ENCODE measurements at places on chromosomes 3 and 15. TPM values are rescaled to one million over a fixed set of nuclear protein-coding genes. Genes with fewer than 3 reads are reported as not detected.
A peak's percentile ranks its signal among the peaks of the same experiment; 100 is the strongest.

Gene FANCI
- 6.6 TPM for total RNA-seq

Gene DNAH12
- total RNA-seq, result 0.38 TPM

Gene SPTSSB
- total RNA-seq, result 7.8 TPM

Gene ZMYND10
- 14.2 TPM for total RNA-seq

Gene FRMD4B
- 50.5 TPM for total RNA-seq

Gene SLC15A2
- total RNA-seq, result 21.8 TPM

Gene KLHL40
- not detected for total RNA-seq

Gene TSPAN3
- total RNA-seq, result 245 TPM

Gene GREM1
- 4.8 TPM for total RNA-seq

Gene IL5RA
- 1.1 TPM for total RNA-seq

Gene VEPH1
- 17.8 TPM for total RNA-seq

Gene ZNF860
- total RNA-seq, result 5.9 TPM

Gene TM4SF4
- 0.94 TPM for total RNA-seq

Gene CSPG4
- 30.7 TPM for total RNA-seq

Gene OR5K1
- not detected for total RNA-seq

Gene UNC13C
- total RNA-seq, result 0.19 TPM

GRCh38 chr15:89034305-89034704, 54.0 kb upstream of the ABHD2 start:
- DNase-seq, result no peak

GRCh38 chr3:20747741-20748140, 561.7 kb upstream of the SGO1 start:
- no peak for DNase-seq

DNA sequence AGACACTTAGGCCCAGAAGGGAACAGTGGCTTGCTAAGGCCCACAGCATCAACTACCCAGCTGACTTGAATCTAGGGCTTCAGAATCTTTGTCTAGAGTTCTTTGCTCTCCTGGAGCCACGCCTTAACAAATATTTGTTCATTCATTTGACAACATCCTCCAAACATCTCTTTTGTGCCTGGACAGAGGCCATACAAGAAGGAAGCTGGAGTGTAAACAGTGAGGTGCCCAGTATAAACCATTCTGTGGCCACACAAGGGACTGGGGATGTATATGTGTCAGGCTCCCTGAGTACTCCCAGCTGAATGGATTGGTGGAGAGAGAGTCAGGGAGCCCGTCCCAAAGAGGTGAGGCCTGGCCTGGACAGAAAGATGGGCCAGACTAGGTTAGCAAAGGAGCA, 3.4 kb downstream of the CIB2 start:
- DNase-seq, result no peak

- DNase-seq, result no peak
Observed at GRCh38 chr3:134039161-134039862, 9.6 kb upstream of the SLCO2A1 start.

GRCh38 chr15:74411686-74412085, 22.1 kb downstream of the SEMA7A start:
- no peak for DNase-seq

- DNase-seq, result no peak
Observed at GRCh38 chr15:70608144-70608543, 155.2 kb downstream of the UACA start.

DNA sequence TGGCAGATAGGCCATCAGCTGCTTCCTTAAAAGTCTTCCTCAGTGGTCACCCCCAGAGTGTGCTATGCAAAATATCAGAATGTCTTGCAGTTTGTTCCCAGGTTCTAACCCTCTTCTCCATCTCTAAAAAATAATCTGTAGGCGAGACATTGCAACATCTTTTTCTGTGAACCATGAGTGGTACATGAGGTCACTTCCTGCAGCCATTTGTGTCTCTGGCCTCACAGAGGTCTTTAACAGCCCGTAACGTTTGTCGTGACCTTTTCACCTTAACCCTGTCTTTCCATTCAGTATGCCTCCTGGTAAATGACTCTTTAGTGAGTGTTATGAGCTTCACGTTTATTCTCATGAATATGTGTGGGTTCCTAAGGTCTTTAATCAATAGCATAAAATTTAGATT, 145.4 kb downstream of the KLHL25 start:
- no peak for DNase-seq

GRCh38 chr15:90839187-90840071, 29.0 kb upstream of the FURIN start:
- DNase-seq, result peak; percentile 36

GRCh38 chr15:35690698-35691116, 144.7 kb upstream of the DPH6 start:
- no peak for DNase-seq

DNA sequence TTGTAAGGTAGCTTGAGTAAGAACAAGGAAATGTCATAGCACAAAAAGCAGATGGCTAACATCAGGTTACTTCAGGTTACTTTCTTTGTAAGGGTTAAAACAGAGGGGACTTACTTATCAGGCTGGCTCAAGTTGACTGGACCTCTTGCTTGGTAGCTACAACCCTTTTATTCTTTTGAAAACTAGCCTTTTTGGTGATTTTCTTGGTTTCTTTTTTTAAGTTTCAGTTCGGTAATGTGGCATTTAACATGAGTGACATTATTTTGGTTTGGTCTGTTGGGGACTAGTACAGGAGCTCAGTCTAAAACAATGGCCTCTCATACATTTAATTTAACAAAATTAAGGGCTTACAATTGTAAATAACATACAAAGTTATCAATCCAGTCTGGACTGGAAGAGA, 621.4 kb downstream of the OTOL1 start:
- no peak for DNase-seq

GRCh38 chr3:175564363-175564762, 705.2 kb downstream of the NAALADL2 start:
- no peak for DNase-seq

DNA sequence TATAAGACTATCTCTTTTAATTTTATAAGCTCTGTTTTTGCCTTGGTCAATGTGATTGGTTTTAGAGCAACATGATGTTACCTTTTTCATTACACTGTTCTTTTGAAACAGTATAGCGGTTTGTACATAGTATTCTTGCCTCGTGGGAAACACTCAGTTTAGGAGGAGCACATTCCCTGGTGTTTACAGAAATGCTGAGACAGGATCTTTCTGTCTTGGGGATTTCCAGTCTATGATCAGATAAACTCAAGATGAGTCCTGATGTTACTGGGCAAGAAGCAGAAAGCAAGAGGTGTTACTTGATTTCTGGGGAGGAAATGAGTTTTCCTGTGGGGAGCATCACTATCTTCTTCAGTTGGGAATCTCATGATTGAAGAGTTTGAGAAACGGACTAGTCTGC, 2.5 kb downstream of the TMEM266 start:
- no peak for DNase-seq

GRCh38 chr15:99656205-99656604, 77.0 kb downstream of the LYSMD4 start:
- no peak for DNase-seq

- no peak for DNase-seq
Observed at GRCh38 chr15:93420050-93420452, 331.0 kb upstream of the RGMA start.

- no peak for DNase-seq
Observed at GRCh38 chr3:11671648-11672100, 28.0 kb upstream of the VGLL4 start.

GRCh38 chr3:119741657-119742590, 39.1 kb downstream of the CFAP91 start:
- DNase-seq, result peak; percentile 8

GRCh38 chr3:41304593-41304992, 105.3 kb downstream of the CTNNB1 start:
- DNase-seq, result no peak

GRCh38 chr3:172303181-172303580, 145.1 kb downstream of the GHSR start:
- no peak for DNase-seq

DNA sequence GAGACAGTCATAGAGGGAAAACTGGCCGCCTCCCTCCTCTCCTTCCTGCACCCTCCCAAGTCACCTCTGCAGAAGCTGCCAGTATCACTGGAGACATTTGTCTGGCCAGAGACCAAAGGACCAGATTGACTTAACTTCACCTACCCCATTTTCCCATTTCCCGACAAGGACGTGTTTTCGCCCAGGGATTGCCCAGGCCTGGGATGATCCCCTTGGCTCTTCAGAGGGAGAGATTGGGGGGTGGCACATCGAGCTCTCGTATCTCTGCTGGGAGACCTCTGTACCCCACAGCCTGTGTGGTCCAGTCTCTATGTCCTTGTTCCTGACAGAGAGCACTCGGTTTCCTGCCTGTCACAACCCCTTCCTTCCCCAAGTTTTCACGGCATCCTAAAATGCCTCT, 31.4 kb downstream of the RGMA start:
- DNase-seq, result no peak

GRCh38 chr3:32865383-32865782, 47.6 kb downstream of the TRIM71 start:
- DNase-seq, result no peak

DNA sequence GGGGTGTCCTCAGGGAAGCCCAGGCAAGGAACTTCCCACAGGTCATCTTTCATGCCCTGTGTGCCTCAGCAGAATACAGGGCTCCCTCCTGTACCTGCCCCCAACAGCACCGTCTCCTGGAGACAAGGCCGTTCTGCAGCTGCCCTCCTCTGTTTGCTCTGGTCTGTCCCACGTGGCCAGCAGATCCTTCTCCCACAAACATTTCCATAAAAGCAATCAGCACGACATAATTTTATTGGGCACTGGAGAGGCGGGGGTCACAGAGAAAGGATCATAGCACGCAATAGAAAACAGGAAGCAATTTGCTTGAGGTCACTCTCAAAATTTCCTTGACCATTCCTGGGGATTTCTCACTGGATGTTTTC, 29.4 kb downstream of the STARD5 start:
- DNase-seq, result no peak

DNA sequence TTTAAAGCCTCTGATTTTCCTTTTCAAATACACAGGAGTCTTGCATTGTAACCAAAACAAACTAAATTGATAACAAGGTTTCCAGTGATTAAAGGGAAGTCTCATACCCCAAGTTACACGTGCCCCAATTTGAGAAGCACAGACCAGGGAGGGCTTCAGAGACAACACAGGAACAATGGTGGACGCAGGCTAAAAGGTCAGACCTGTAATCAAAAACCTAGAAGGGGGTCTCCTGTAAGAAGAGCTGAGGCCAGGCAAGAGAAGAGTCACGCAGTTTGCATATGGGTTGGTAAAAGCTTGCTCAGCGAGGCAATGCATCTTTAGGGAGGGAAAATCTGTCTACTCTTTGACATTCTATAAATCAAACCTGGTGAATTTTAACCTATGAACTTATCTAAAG, 58.6 kb upstream of the MCF2L2 start:
- no peak for DNase-seq

DNA sequence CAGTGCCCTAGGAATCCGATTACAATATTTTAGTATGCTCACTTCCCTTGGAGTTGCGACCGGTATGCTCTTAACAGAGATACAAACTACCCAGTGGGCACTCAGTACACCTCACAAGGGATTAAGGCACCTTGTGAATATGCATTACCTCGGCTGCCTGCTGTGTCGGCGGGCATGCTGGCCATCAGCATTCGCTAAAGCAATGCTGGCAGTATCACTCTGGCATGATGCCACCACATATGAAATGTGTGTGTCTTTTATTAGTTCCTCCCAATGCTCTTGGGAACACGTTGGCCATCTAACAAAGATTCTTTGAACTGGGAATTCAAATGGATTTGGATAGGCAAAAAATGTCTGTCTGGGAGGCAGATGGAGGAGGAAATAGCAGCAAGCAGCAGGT, 67.4 kb upstream of the FOXB1 start:
- no peak for DNase-seq
